T-helper 1 cell (primary cell): ENCODE measurements at places on chromosomes 7 and 10.

DNA sequence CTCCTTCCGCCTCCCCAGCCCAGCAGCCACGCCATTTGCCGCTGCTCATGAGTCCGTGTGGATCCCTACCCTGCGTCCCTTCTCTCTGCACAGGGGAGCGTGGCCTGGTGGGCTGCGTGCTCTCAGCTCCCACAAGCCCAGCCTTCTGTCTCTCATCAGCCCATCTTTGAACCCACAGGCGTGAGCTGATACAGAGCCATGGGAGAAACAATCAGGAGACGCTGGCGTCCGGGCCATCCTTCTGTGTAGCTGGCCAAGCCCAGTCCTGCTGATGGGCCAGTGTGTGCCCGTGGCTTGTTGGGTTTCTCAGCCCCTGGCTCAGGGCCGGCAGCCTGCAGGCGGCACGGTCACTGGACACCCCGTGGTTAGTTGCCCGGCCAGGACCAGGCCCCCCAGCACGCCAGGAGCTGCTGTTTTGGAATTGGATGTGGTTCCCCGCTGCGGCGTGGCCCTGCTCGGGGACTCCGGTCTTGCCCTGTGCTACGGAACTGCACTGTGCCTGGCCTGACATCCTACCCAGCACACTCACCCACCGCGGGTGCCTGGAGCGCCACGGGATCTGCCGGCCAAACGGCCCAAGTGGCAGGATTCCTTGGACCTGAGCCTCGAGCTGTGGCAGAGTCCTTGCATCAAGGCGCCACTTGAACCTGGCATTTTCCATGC is 88.9 kb downstream of the ELFN1 start:
- DNase-seq, result no peak

- DNase-seq, result no peak
Observed at GRCh38 chr10:127569210-127569609, 20.1 kb downstream of the NPS start.

GRCh38 chr7:50614721-50615518 is 49.7 kb upstream of the DDC start:
- no peak for DNase-seq

- DNase-seq, result no peak
Observed at GRCh38 chr10:89373916-89374711, 3.7 kb upstream of the IFIT1B start.

DNA sequence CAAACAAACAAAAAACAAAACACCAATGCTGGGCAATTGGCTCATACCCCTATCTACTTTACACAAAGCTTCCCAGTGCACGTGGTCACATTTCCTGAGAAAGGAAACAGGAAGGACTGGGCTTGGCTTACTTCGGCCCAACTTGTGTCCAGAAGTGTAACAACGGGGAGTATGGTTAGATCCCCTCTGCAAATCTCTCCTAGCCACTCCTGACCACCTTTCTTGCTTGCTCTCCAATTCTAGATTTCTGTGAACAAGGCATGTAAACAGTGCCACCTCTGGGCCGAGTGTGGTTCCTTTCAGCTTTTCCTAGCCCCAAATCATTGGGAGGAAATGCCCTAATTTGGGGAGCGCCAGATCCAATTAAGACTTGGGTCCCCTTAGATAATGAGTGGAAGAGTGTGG is 21.0 kb upstream of the FRAT2 start:
- DNase-seq, result peak; percentile 13

DNA sequence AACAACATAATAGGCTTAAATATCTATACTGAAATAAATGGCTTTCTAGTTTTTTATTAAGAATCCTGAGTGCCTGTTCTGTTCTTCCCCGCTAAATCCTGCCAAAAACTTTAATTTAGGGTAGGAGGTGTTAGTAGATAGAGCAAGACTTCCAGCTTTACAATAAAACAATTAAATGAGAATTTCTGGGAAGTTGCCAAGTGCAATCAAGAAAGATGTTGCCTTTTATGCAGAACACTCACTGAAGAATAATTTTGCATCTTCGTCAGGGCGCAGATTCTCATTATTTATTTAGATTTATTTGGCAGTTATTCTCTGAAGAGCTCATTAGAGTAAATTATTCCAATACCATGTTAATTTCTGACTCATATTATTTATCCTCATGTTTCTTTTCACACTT is 103.2 kb upstream of the GPR141 start:
- DNase-seq, result no peak

GRCh38 chr10:58293989-58294388 is 25.0 kb downstream of the CISD1 start:
- DNase-seq, result no peak

DNA sequence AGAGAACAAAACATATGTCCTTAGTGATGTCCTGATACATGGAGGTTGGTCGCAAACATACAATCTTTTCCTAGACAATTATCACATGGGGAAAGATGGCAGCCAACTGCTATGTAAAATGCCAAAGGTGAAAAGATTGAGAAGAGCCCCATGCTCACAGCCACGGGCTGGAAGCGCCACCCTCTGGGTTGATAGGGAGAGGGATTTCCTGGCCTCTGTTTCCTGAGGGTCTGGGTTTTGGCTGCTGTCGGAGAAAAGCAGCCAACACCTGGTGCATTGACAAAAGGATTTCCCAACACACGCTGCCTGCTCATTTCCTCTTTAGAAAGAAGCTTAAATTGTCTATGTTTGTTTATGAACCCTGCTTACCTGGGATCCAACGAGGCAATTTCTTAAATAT is 43.8 kb downstream of the ITIH5 start:
- no peak for DNase-seq
